ENCODE measurements at places on chromosomes 1 and 21.

GRCh38 chr1:229270547-229271447 is at the start of gene RAB4A:
RAB4A (plus strand) TSS chr1:229271111; CDS start chr1:229271340, 229 bp downstream.
- peak; percentile 74 for DNase-seq

GRCh38 chr1:24119489-24119858 is 7.5 kb upstream of the MYOM3 start:
- DNase-seq: no peak

GRCh38 chr1:164760569-164760968 is 201.6 kb downstream of the PBX1 start:
- no peak for DNase-seq

DNA sequence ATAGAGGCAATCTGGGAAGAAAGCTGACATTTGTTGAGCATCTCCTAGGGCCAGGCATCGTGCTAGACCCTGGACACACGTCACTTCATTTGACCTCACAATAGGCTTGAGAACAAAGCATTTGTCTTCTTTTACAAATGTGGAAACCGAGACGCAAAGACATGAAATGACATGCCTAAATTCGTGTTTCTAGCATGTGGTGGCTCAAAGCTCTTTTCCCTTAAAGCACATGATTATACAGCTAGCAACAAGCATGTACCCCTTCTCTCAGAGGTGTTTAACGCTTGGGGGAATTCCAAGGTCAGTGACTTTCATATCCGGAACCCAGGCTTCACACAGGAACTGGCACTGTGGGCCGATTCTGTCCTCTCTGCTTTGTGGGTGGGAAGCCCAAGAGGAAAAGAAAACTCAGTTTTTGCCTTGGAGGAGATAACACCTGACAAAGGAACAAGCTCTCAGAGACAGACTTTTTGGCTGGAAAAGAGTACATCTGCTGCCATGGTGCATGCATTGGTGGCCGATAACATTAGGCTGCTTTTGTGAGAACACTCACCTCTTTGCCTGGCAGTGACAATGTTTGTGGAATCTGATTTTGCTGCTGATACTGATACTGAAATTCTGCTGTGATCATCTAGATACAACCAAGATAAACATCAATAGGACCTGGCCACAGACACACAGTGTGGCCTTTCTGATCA is 15.4 kb upstream of the CD2 start:
- no peak for DNase-seq

DNA sequence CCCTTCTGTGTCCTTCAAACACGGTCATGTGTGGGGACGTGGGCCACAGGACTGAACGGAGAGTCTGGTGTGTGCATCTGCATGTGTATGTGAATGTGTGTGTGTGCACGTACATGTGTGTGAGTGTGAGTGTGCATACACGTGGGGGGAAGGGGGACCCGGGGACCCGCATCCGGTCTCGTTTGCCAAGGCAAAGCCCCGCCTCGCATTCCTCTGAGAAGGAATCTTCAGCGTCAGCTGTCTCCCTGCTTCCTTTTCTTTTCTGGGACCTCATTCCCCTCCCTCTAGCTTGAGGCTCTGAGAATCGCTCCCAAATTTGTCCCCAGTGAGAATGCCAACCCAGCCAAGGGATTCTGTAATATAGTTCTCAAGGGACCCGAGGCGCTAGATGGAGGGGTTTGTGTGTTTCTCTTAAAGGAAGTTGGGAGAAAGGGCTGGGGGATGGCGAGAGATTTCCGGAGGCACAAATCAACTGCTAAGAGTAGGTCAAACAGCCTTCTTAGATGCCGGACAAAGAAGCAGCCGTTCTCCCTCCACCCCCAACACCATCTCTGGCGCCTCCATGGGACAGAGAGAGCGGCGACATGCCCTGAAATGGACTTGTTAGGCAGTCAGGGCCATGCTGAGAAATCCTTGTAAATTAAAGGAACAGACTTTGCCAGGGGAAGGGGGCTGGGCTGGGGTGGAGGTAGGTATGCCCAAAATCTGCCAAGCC is 6.6 kb downstream of the IFFO2 start:
- DNase-seq: no peak

GRCh38 chr1:184905601-184906322 is 68.5 kb downstream of the NIBAN1 start:
- DNase-seq: peak; percentile 92

DNA sequence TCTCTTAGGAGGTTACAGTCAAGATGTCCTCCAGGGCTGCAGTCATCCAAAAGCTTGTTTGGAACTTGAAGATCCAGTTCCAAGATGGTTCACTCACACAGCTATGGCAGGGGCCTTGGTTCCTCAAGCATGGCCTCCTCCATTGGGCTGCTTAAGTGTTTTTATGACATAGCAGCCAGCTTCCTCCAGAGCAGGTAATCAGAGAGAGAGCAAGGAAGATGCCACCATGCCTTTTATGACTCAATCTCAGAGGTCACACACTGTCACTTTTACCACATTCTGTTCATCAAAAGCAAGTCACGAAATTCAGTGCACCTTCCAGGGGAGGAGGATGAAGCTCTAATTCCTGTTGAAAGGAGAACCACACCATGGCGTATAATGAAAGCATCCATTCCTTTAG is 17.1 kb downstream of the ELAPOR1 start:
- no peak for DNase-seq

DNA sequence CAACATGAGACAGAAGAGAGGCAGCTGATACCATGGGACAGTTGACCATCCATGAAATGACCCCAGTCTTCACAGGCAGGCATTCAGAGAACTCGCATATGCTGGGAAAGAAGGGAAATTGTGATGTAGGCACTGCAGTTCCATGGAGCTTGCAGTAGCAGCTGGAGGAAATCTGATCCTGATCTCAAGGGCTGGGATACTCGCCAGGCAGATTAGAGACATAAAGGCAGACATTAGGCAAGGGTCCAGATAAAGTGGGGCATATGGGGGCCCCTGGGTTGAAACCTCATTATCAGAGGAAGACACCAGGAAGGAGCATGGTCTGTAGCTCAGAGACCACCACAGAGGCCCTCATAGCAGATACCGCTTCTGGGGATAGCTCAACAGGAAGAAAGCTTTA is 48.7 kb upstream of the TNR start:
- DNase-seq: no peak

DNA sequence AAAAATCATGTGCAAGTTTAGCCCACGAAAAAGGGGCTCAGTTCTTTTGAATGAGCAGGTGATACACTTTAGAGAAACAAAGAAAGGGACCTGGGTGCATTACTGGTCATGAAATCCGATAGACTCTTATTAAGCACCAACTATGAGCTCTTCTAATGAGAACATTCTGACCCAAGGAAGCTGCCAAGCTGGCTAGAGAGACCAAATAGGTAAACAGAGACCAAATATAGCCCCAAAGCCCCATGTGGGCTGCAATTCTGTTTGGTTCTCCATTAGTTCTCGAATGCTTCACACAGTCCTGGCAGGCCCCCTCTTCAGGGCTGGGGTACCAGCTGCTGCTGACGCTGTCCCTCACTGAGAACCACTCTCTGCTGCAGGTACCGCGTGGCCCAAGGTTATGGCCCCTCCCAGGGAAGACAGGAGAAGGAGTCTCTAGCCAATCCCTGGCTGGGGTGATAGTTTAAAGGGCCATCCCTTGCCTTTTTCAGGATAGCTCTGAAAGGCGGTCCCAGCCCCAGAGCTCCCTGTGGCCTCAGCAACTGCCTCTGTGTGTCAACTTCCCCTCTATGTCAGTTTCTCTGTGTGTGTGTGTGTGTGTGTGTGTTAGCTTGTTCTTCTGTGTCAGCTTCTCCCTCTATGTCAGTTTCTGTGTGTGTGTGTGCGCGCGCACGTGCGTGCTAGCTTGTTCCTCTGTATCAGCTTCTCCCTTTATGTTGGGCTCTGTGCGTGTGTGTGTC is 7.1 kb upstream of the UBXN10 start:
- no peak for DNase-seq

DNA sequence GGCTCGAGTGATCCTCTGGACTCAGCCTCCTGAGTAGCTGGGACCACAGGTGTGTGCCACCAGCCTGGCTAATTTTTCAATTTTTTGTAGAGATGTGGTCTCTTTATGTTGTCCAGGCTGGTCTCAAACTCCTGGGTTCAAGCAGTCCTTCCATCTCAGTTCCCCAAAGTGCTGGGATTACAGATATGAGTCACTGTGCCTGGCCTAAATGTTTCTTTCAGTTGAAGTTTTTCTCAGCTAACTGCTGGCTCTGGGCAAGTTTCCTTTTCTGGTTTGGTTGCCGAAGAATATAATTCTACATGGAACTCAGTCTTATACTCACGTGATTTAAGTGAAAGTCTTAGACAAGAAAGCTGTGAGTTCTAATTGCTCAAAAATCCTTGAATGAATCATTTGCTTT is 57.0 kb downstream of the SASS6 start:
- DNase-seq: no peak

- peak; percentile 45 for DNase-seq
Observed at GRCh38 chr1:112808861-112809684, 93.9 kb upstream of the PPM1J start.

GRCh38 chr1:10701145-10701544 is 95.3 kb downstream of the CASZ1 start:
- no peak for DNase-seq

DNA sequence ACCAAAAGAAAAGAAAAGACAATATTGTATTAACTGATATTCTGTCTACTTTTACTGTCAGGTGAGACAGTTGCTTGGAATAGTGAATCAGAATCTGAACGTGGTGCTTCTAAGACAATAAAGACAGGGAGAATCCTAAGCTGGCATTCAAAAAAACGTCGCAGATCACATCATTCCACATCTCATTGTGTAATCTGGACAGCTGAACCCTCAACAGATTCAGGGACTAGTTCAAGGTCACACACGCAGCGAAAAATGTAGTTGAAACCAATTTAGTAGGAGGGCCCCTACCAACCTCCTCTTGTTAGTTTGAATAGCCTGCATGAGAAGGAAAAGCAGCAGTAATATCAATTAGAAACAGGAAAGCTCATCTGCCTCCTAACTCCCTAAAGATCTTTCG is 46.4 kb upstream of the KRTAP19-8 start:
- DNase-seq: no peak

GRCh38 chr1:58754683-58755467 is 29.0 kb downstream of the JUN start:
- no peak for DNase-seq

DNA sequence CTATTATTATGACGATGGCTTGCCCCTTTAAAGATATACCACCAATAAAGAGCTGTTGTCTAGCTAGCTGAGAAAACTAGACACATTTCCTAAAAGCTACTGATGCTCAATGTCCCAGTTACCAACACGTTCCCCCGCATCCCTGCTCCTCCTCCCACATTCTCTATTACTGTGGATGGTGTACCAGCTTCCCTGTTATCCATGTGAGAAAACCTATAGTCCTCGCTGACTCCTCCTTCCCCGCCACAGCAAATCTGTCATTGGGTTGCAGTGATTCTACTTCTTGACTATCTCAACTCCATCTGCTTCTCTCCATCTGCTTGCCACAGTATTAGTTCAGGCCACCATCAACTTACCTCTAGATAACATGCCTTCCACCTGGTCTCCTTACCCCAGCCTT is 337.5 kb downstream of the KCNH1 start:
- DNase-seq: no peak

GRCh38 chr1:228087771-228088251 is 5.3 kb downstream of the ARF1 start:
- no peak for DNase-seq

All from NCI-H2029 (cell line).